ENCODE measurements at places on chromosomes 1 and 21. TPM values are rescaled to one million over a fixed set of nuclear protein-coding genes. Genes with fewer than 3 reads are reported as not detected.

DNA sequence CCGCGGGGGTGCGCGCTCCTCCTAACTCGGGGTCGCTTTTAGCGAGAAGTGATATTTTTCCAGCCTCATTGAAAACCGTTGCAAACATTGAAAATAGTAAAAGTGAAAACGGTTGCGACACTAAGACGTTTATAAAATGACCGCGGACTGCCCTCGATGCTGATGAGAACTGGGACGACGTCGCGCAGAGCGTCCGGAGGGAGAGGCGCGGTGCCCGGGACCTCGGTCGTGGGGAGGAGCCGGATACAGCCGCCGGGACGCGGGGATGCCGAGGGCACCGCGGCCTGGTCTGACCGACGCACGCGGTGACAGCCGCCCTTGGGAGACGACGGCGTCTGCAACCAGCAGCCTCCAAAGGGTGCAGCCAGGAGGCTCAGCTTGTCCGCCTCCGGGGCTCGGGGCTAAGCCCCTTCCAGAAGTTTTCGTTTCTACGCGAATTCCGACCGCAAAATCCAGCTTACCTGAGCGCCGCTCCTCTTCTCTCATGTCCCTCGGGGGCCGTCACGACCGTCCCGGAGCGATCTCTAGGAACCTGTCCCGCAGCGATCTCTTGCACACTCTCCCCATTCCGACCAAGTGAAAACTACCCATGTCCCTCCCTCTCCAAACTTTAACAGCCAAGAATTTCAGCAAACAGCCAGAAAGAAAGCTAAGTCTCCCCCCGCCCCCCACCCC, 144.4 kb upstream of the ETS2 start:
- peak; percentile 46 for DNase-seq

GRCh38 chr21:35974775-35975174, 85.6 kb downstream of the SETD4 start:
- DNase-seq: no peak

The FCER1G gene
- 21.5 TPM for total RNA-seq

The PLPPR5 gene
- total RNA-seq: not detected

DNA sequence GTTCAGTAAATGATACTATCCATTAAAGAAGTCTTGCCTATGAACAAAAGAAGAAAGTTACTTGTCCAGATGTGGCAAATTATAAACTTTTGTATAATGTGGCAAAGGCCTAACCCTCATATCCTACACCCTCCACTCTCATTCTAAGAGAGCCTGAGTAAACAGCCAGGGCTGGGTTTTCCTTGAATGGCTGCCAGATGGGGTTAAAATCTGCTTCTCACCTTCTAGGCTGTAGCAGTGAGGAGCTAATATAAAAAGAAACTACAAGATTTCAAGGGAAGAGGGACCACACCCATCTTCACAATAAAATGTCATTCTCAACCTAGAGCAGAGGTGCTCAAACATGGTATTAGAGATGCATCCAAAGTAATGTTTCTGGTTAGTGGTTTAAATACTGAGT, 8.9 kb downstream of the RABIF start:
- DNase-seq: no peak

The CFAP107 gene
- not detected for total RNA-seq

DNA sequence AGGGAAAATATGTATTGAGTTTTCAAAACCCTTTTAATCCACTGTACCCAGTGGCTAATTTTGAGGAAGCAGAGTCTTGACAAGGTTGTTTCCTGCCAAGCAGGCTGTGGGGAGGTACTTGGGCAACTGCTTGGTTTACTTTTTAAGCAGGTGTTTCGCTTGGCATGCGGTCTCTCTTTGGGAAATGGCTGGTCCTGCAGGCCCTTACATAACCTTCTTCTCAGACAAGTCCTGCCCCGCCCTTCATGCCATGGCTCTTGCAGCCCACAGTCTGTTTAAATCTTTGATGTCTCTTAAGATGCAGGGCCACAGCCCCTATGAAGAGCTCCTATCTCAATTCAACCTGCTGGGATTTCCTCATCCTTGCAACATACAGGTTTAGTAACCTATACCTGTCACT, 36.0 kb upstream of the ABCD3 start:
- no peak for DNase-seq

GRCh38 chr1:19493547-19493946, 8.2 kb upstream of the CAPZB start:
- DNase-seq: no peak

GRCh38 chr1:92989253-92989652, 28.0 kb upstream of the DIPK1A start:
- no peak for DNase-seq

- DNase-seq: no peak
Measured at GRCh38 chr1:205077934-205078311, 6.3 kb downstream of the TMEM81 start.

- no peak for DNase-seq
Measured at GRCh38 chr21:40049031-40049930, 182.0 kb downstream of the PCP4 start.

DNA sequence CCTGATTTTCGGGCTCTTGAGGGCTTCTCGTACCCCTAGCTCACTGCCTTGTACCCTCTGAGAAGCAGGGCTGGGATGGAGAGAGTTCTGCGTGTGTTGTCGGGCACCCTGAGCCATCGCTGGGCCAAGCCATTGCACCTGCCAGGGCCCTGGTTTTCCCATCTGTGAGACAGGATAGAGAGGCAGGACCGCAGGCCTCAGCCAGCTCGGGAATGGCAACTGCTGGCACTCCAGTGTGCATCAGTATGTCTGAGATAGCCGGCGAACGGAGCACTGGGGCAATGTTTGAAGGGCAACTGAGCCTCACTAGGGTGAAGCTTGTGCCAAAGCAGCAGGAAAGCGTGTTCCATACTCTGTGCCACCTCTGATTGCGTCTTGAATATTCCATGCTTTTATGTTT, 66.9 kb downstream of the TENT5C start:
- peak; percentile 70 for DNase-seq

The CASQ2 gene
- 804 TPM for total RNA-seq

The YRDC gene
- 4.5 TPM for total RNA-seq

- DNase-seq: no peak
Measured at GRCh38 chr1:64368344-64368743, 101.6 kb upstream of the CACHD1 start.

The GPX7 gene
- 3.9 TPM for total RNA-seq

The KLF17 gene
- not detected for total RNA-seq

- DNase-seq: no peak
Measured at GRCh38 chr21:23853796-23854379, 1753.4 kb downstream of the MRPL39 start.

DNA sequence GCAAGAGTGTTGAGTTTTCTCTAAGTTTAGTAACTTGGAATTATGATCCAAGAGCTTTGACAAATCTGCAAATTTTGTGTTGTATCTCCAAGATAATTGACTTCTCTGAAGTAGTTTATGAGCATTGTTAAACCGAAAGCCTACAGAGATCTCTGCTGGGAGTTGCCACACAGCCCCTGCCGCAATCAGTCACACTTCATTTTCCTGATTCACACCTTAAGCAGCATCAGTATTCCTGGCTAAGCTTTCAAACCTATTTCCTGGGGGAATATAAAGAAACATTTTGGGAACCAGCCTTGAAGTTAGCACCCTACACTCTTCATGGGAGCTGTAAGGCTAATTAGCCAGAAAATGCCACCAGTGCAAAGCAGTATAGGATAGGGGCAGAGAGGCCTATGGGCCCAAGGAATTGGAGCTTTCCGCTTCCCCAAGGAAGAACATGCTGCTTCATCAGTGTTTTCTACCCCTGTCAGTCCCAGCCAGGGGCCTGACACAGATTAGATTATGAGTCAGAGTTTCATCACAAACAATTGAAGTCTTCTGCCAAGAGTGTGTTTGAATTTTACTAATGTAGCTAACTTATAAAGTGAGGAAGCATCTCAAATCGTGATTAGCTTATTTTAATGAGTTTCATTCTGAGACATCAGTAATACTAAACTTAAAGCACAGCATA, 23.2 kb upstream of the CACYBP start:
- no peak for DNase-seq

GRCh38 chr21:38376693-38377092, 119.9 kb downstream of the KCNJ15 start:
- peak; percentile 43 for DNase-seq

DNA sequence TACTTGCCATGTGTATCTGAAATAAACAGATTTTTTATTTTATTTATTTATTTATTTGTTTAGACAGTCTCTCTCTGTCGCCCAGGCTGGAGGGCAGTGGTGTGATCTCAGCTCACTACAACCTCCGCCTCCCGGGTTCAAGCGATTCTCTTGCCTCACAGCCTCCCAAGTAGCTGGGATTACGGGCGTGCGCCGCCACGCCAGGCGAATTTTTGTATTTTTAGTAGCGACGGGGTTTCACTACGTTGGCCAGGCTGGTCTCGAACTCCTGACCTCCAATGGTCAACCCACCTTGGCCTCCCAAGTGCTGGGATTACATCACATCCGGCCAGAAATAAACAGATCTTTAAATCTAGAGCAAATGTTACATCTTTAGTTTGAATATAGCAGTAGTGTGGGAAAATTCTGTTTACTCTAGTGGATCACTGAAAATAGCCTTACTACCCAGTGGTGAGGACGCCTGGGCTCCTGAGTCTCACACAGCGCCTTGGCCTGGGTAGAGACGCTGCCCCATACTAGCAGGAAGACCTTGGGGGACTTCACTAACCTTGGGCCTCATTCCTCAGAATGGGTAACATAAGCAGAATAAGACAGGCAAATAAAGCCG, 709 bp downstream of the GART start:
- no peak for DNase-seq

DNA sequence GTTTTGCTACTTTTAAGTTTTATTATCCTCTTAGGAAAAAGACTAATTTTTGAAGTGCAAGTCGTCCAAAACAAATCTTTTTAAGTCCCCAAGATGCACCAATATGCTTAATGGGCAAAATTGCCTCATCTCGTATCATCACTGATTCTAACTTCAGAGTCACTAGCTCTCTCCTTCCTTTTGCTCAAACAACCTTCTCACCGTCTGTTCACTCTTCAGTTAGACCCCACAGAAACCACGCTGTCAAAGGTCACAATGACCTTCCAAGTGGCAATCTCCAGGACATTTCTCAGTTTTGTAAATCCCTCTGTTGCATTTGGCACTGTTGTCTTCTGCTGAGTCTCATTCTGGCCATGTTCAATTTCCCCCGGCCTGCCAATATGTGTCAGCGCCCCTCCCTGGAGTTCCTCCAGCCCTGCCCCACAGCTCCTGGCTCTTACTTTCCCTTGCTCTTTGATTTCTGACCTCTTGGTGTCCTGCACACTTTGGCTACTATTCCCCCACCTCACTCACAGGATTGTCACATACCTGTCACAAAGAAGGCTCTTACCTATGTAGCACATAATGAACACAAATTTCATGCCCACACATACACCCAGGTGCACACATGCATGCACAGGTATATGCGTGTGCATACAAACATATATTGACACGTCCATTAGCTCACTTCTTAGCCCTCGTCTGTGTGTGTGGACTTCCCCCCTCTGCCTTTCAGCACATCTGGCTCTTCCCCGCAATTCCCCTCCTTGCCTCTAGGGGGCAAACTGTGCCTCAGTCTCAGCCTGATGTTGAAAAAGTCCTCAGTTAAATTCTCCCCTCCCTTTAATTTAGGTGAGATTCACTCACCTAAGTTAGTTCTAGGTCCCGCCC, 354.0 kb upstream of the DUSP10 start:
- DNase-seq: peak; percentile 40

The MROH7 gene
- 4.5 TPM for total RNA-seq

The LBR gene
- total RNA-seq: 11.7 TPM

The NTMT2 gene
- total RNA-seq: 4.1 TPM

The KRTAP11-1 gene
- total RNA-seq: not detected

The FAM72C gene
- not detected for total RNA-seq

The TMPRSS3 gene
- not detected for total RNA-seq

Measured in Right ventricle myocardium superior (tissue), 1 donor.